ENCODE measurements at places on chromosomes 12 and 14.
A peak's percentile ranks its signal among the peaks of the same experiment; 100 is the strongest.

DNA sequence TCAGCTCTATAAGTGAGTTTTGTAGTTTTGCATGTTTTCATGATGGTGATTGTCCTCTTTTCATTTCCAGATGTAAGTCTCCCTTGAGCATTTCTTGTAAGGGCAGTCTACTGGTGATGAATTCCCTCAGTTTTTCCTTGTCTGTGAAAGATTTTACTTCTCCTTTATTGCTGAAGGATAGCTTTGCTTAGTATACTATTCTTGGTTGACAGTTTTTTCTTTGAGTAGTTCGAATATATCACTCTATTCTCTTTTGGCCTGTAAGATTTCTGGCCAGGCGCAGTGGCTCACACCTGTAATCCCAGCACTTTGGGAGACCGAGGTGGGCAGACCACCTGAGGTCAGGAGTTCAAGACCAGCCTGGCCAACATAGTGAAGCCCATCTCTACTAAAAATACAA, 23.6 kb downstream of the SIX4 start:
- DNase-seq, result no peak

- DNase-seq, result no peak
Measured at GRCh38 chr12:25301798-25302197, 51.1 kb upstream of the KRAS start.

DNA sequence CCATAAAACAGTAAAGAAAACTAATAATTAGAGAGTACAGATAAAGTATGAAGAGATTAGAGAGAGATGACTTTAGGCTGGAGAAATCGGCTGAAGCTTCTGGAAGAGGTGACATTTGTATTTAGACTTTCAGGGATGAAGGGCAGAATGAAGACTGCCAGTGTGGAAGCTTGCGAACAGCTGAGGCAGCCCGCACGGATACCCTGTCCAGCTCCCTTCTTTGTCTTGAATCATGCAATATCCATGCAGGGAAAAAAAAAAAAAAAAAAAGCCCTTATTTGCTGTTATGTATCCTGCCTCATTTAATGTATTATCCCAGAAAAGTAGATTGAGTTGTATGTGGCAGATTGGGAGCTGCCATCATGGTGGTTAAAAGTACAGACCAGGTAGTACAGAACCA, 331.8 kb downstream of the ZFP36L1 start:
- DNase-seq, result no peak

DNA sequence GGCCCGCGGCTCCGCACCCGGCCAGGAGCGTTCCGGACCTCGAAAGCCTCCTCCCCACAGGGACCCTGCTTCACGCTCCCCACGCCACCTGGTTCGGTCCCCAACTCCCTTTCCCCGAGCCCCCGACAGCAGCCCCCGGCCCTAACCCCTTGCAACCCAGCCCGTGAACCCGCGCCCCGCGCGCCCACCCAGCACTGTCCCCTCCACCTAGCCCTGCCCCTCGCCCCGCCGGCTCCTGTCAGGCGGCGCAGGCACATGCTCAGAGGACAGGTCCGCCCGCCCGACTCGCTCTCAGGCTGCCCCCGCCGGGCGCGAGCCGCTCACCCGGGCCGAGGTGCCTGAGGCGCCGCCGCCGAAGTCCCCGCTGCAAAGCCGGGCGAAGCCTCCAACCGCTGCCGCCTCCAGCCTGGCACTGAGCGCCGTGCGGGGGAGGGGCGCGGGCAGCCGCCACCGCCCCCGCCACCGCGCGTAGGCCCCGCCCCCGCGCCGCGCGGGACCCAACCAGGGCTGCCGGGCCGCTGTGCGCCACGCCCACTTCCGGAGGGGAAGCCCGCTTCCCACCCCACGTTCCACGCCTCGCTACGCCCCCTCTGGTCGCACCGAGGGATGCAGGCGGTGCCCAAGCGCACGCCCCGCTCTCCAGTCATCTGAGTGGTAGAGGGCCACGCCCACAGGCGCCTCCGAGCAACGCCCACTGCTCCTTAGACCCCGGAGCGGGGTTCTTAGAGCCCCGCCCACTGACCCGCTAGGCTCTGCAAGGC, at the start of gene CORO1C:
Gene CORO1C (minus strand): TSS at position 414 of the 761 bp plus-strand sequence. CDS start 30,200 bp downstream, outside the sequence.
- peak; percentile 80 for DNase-seq

DNA sequence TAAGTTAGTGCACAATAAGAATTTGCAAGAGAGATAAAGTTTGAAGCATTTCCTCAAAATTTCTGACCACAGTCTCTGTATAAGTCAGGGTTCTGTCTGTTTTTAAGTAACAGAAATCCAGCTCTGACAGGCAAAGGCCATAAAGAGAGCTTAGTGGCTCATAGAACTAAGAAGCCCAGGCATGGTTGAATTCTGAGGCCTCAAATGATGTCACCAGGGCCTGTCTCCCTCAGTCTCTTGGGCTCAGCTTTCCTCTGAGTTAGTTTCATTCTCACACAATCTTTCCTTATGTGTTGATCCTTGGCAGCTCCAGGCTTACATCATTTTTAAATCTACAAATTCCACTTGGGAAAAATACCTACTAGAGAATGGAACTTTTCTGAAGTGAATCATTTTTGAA, 173.4 kb upstream of the ATP2B1 start:
- DNase-seq, result no peak

- DNase-seq, result no peak
Measured at GRCh38 chr14:65304963-65305362, 107.6 kb upstream of the FUT8 start.

- no peak for DNase-seq
Measured at GRCh38 chr14:105305345-105305744, 4.5 kb upstream of the BRF1 start.

GRCh38 chr12:51943346-51943745, 8.2 kb upstream of the ACVR1B start:
- no peak for DNase-seq

- DNase-seq, result no peak
Measured at GRCh38 chr12:76820888-76821482, 57.1 kb downstream of the ZDHHC17 start.

DNA sequence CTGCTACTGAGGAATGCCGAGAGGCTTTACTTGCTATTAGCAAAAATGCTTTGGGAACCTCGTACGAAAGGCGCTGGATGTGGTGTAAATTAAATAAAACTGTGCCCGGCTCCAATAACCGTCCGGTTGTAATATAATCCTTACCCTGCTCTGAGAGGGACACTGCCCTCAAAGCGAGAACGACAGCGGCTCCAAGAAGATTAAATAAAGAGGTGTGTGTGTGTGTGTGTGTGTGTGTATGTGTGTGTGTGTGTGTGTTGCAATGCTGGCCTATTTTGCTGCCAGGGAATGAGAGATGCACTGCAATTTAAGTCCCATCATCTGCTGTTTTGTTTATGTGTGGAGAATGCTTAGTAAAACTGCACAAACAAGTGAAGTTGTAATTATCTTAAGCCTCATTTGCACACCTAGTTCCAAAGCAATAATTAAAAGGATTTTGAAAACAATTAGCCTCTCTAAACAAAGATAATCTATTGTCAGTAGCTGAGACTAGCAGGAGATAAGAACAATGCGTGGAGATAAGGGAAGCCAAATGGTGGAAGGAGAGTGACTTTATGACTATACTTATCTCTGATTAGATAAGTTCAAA, 1.2 kb upstream of the SIX1 start:
- no peak for DNase-seq

GRCh38 chr14:100018054-100018453, 47.2 kb upstream of the EVL start:
- no peak for DNase-seq

DNA sequence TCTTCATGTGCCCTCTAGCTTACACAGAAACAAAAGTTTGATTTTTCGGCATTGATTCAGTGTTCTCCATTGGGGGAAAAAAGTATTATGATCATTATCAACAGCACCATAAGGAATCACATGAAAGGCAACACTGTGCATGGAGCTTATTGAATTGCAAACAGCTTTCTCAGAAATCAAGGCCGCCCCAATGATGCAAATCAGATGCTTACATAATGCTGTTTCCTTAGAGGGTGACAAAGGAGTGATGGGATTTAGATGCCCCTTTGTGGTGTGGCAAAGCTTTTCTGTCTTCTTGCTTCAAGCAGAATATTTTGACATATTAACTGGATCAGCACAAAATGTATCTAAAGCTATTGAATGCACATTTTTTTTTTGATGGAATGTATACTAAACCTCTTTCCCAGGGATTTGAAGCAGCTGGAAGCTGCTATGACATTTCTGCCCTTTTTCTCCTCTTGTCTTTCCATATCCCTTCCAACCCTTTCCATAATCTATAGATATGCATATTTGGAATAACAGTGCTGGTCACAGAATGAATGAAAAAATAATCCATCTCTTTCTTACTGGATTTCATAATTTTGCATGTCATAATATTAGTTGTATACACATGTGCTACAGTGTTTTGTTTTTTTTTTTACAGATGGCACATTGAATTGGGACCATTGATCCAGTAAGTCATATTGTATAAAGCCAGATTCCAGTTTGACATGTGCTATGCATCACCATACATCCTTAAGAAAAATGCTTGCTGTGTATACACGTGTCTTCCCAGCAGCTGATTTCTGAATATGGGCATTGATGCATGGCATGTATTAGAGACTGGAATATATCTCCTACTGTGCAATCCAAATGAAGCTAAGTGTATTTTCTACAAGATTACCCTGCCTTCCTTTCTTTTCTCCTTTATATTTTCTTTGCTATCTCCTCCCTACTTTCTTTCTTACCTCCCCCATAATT, 259.7 kb upstream of the DCN start:
- no peak for DNase-seq

DNA sequence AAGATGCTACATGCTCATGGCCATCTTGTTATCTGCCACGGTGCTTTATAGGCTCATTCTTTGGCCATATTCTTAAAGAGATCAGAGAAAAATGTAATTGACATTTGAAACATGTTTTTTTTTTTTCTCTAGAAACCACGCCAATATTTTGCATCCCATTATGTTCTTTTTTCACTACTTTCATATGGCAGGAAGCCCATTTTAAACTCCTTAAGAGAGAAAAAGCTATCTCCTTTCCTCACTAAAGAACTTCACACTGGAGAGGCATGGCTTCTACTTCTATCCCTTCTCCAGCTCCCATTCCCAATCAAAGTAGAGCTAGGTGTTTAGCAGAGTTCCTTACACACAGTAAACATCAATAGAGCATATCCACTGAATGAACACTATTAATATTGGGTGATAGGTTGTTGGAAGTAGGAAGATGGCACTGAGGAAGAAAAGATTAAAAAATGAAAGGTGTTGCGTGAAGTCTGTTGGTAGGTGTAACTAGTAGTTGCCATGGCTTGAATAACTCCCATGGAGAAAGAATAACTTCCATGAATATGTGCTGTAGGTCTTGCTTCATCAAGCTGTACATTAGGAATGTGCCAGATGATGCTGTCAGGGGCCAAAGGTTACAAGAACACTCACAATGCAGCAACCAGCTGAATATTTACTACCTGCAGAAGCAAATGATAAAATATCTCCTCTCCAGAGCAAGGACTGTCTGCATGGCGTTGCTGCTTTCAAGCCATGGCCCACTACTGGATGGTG, 178.8 kb downstream of the STXBP6 start:
- DNase-seq, result no peak

- no peak for DNase-seq
Measured at GRCh38 chr12:70936203-70936813, 15.8 kb upstream of the PTPRR start.

GRCh38 chr12:91722072-91722471, 423.6 kb downstream of the BTG1 start:
- DNase-seq, result no peak

- DNase-seq, result no peak
Measured at GRCh38 chr12:120658286-120659150, 18.1 kb downstream of the CABP1 start.

- DNase-seq, result no peak
Measured at GRCh38 chr12:62191491-62192179, 68.6 kb upstream of the USP15 start.

DNA sequence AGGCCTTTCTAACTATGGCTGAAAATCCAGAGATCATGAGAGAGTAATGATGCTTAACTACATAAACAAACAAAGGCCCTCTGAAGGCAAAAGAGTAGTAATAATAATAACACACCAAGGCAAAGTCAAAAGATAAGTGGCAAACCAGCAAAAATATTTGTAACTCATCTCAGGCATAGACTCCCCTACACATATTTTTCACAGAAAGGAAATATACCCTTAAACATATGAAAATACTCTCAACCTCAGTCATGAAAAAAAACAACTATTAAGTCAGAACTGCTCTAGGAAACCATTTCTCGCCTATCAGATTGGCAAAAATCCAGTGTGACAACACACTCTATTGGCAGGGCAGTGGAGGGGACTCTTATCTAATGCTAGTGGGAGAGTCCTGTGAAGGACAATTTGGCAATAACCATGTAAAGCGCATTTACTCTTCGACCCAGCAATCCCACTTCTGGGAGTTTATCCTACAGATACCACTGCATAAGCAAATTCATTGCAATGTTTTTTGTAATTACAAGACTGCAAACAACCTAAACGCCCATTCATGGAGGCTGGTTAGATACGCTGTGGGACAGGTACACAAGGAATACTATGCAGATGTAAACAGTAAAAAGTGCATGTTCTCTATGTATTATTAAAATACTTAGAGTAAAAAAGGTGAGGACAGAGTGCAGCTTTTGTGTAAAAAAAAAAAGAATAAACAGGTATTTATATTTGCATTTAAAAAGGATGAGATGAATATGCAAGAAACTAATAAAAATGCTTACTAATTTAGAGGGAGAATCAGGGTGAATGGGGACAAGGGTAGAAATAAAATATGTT, 26.0 kb upstream of the IL22 start:
- no peak for DNase-seq

DNA sequence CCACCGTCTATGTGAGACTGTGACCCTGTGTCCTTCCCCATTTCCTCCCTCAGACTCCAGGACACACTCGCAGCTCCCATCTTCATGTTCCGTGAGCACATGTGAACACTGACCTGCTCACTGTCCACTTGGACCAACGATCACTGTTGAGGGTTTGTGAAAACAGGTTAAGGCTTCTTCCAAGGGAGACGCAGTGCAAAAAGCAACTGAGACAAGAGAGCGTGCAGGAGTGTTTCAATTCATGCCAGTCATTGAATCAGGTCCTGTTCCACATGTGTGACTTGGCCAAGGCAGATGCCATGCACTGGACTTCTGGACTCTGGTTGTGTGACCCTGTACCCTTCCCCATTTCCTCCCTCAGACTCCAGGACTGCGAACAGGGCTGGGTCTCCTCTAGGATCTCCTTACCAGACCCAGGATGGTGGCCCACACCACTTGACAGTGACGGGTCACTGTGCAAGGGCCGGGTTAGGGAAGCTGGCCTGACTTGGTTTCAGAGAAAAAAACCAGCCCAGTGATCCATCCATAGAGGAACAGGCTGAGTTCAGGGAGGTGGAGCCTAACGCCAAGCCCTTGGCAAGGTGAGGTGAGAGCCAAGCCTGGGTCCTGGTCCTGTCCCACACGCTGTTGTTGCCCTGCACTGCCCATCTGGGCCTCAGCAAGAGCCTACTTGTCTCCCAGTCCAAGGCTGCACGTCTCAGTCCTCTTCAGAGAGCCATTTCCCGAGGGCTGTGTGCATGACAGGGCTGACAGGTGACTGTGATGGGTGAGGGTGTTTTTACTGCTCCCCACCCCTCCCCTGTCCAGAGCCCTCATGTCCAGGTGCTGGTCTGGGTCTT, 5.7 kb upstream of the KRT5 start:
- DNase-seq, result no peak

GRCh38 chr14:45868377-45868776, 615.4 kb upstream of the MIS18BP1 start:
- no peak for DNase-seq

All from stimulated activated CD8-positive, alpha-beta memory T cell treated with anti-CD3 and anti-CD28 coated beads, Interleukin-7, amount 100 ng/mL, for 24 hours (primary cell).